Kidney epithelial cell (primary cell): ENCODE measurements at places on chromosomes 12 and 14.

GRCh38 chr14:64573109-64573508 lies 23.3 kb downstream of the PPP1R36 start:
- no peak for DNase-seq

GRCh38 chr12:48197549-48197970 lies 5.5 kb downstream of the OR10AD1 start:
- no peak for DNase-seq

- DNase-seq: no peak
Measured at GRCh38 chr12:95390932-95391331, 83.0 kb upstream of the METAP2 start.

DNA sequence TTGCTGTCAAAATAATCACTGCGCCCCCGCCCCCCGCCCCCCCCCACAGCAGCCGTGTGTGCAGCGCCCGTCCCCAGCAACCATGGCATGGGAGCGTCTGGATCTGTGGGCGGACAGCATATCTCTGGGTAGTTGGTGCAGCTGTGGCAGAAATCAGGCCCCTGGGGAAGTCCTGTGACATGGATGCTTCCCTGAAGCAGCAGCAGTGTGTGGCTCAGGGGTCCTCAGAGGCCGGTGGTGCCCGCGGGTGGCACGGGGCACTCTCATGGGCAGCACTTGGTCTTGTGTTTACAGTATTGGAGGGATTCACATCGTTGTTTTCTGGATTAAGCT lies 19.2 kb downstream of the XRCC3 start:
- no peak for DNase-seq

DNA sequence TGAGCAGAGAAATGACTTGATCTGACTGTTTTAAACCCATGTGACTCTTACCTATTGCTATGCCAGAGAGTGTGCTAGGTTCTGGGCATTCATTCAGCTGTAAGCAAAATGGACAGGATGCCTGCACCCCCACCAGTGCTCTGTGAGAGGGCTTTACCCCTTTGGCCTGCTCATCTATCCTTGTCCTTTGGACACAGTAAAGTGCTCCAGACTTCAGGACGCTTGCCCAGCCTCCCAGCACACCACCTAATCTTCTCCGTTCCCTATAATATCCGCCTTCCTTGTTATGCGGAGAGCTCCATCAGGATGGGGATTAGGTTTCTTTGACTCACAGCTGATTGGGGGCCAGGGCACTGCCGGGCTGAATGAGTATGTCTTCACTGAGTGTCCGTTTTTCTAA lies 4.4 kb upstream of the ZNF839 start:
- no peak for DNase-seq

- DNase-seq: no peak
Measured at GRCh38 chr14:98651037-98651436, 621.0 kb downstream of the BCL11B start.

DNA sequence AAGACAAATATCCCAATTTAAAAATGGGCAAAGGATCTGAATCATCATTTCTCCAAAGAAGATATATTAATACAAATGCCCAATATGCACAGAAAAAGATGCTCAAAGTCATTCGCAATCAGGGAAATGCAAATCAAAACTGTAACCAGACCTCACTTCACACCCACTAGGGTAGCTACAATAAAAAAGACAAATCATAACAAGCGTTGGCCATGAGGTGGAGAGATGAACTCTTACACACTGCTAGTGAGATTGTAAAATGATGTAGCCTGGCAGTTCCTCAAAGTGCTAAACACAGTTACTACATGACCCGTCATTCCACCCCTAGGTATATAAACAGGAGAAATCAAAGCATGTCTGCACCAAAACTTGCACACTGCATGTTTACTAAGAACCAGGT lies 30.4 kb downstream of the CDC42BPB start:
- no peak for DNase-seq

- no peak for DNase-seq
Measured at GRCh38 chr12:71474791-71475190, 35.2 kb downstream of the LGR5 start.

DNA sequence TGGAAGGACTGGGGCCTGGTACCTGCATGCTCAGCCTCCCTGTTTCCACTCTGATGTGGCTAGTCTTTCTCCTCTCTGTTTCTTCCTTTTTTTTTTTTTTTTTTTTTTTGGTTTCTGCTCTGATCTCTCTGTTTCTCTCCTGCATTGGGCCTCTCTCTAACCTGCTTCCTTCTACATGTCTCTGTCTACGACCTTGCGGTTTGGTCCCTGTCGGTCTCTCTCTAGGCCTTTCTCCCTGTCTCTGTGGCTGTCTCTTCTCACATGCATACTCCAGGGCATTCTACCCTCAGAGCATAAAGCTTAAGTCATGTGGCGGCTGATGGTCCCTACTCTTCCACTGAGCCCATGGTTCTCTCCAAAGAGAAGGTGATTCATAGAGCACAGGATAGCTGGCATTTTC lies 1096.6 kb downstream of the BCL11B start:
- no peak for DNase-seq

GRCh38 chr12:78321696-78322095 lies 491.0 kb downstream of the NAV3 start:
- DNase-seq: no peak

- DNase-seq: no peak
Measured at GRCh38 chr12:113582521-113583218, 111.0 kb upstream of the LHX5 start.

DNA sequence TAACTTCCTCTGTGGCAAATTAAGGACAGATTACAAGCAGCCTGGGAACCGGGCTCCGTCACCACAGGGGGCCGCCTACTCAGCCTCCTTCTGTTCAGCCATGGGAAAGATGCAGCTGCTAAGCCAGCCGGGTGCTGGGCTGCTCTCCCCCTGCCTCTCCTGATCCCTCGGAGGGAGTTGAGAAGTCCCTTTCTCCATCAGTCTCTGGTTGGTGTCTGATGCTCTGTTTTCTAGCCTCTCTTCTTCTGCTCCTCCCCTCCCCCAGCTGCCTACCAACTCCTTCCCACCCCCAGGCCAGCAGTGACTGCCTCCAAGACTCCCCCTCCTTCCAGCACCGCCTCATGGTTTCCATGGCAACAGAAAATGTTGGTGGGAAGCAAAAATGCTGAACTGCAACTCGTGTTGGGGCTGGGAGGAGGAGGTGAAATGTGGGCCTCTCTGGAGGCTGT lies 486.7 kb downstream of the APAF1 start:
- DNase-seq: no peak

DNA sequence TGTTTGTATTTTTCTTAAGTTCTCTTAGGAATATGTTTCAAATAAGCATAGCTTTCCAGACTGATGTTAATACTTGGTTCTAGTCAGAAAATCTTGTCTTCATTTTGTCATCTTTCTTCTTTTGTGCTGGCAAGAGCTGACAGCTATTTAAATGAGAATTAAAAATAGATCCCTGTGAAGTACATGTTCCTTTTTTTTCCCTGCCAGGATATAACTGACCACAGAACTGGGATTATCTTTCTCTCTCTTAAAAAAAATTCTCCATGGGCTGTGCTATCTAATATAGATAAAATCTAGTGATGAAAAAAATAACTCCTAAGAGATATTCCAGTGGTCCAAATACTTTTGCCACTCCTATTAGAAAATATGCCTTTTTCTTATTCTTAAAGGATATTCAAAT lies 163.4 kb downstream of the AKAP6 start:
- DNase-seq: no peak

DNA sequence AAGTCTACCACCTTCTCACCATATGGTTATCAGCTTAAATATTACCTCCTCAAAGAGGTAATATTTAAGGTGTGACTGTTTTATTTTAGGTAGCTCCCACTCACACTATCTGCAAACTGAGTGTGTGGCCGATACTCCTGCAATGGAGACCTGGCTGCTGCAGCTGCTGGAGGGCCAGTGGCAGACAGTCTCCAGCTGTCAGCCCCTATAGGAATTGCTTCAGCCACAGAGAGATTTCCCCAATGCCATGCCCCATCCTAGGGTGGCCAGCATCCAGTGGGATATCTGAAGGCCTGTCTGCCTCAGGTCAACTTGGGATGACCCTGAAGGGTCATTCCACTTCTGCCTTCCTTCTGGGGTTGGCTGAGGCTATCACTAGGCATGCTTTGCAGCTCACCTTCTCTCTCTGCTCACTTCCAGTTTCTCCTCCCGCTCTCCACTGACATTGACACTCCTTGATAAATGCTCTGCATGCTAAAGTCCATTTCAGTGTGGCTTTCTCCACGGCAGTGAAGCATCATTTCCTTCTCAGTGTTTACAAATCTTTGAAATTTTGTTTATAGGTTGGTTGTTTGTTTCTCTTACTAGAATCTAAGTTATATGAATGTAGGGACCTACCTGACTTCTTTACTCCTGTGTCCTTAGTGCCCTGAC lies 90.2 kb upstream of the USP44 start:
- no peak for DNase-seq

GRCh38 chr14:88005050-88005481 lies at the start of gene GPR65:
Gene GPR65 (plus strand): TSS chr14:88005135. CDS start chr14:88010848, 5,713 bp downstream.
- DNase-seq: no peak
